Stimulated activated CD4-positive, alpha-beta T cell treated with anti-CD3 and anti-CD28 coated beads, Interleukin-4, amount 100 ng/mL, for 4 hours (primary cell): ENCODE measurements at places on chromosomes 7 and 10.

GRCh38 chr7:20152511-20152910 lies 64.7 kb downstream of the MACC1 start:
- DNase-seq: no peak

GRCh38 chr10:43731486-43731885 lies 82.8 kb upstream of the ZNF32 start:
- no peak for DNase-seq

DNA sequence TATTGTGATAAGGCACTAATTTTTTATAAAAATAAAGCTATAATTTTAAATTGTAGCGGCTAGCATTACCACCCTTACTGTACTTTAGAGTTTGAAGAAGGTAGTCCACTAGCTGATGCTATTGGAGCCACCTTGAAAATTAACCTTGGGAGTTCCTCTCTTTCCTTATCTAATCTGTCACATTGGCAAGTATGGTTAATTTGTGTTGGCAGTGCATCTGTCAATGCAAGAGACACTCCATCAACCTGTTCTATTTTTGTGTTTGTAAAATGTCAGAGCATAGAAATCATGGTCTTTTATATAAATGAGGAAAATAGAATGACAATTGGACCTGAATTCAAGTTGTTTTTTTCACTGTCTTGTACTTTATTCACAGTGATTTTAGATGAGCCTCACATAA lies 20.5 kb downstream of the GLCCI1 start:
- no peak for DNase-seq

- DNase-seq: no peak
These were observed 48.5 kb upstream of the FGL2 start for GRCh38 chr7:77248154-77248553.

- DNase-seq: peak; percentile 2
These were observed 208.3 kb downstream of the JAZF1 start for GRCh38 chr7:27972276-27972675.

DNA sequence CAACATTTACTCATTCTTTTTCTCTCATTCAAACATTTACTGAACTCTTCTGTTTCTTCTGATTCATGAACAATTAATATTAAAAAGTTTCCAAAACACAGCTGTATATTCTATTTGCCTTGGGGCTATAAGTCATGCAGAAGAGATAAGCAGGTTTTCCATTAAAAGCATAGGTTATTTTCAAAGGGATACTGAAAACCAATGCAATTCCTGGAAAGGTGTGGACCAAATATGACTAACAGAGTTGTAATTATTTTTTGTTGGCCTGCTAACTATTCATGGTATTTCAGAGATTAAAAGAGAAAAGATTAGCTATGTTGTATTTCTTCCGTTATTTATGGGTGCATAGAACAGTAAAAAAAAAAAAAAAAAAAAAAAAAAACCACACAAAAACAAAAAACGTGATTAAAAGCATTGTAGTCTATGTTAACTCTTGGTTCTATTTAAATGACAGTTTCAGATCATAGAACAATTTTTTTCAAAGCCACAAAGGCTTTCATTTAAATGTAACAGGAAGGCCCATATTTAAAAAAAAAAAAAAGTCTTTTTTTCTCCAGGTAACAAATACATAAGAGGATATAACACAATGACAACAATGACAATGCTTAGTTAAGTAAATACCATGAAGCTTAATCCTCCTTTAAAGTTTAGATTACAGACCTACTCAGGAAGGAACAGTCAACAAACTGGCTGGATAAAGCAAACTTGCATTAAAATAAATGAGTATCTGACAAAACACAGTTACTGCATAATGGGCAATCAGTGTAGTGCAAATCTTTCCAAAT lies 1042.9 kb downstream of the GATA3 start:
- DNase-seq: no peak

GRCh38 chr7:69213878-69214277 lies 384.4 kb upstream of the AUTS2 start:
- DNase-seq: no peak

GRCh38 chr10:131363416-131363815 lies 51.9 kb upstream of the TCERG1L start:
- no peak for DNase-seq

GRCh38 chr10:43760514-43760913 lies 111.8 kb upstream of the ZNF32 start:
- DNase-seq: no peak

DNA sequence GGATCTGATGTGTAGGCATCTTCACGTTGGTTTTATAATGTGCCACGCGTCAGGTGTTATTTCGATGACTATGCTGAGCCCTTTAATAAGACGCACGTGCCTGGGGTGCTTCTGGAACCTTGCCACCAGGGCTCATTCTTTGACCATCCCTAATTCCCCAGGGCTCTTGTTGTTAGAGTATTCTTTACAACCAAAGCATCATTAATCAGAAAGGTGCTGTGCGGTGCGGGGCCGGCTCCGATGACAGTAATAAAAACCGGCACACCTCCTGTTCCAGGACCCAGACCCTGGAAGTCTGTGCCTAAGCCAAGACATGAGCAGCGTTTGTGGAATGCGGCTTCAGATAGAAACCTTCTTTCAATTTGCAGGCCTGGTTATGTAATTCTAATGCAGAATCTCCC lies 58.4 kb downstream of the MGMT start:
- DNase-seq: no peak

GRCh38 chr10:2826675-2827074 lies 240.7 kb upstream of the PFKP start:
- no peak for DNase-seq

- no peak for DNase-seq
These were observed 16.4 kb downstream of the ARL4A start for GRCh38 chr7:12703881-12704280.

DNA sequence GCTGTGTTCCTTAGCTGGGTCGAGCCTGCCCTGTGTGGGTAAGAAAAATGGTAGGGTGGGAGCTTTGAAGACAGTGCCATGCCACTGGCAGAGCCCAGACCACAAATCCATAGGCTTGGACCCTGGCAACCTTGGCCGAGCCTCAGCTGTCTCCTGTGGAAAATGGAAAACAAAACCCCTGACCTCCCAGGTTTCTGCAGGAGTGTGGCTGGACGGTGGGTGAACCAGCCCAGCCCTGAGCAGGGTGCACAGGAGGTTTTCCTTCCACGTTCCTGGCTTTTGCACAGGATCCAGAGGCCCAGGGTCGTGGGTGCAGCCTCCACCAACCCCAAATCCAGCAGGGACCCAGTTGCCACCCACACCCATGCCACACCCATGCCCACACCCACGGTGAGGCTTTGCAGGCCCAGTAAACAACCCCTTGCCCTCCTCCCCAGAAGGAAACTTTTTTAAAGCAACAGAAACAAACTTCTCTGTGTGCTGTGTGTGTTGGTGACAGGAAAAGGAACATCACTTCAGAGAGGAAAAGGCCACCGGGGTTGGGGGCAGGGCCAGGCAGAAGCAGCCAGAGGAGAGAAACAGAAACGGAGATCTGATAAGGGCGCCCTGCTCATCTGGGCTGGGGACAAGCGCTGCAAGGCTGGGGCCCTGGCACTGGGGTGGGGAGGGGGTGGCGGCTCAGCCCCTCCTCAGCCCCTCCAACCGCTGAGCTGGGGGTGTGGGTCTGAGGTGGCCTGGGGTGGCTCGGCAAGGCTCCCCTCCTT lies 20.7 kb upstream of the ZMIZ1 start:
- peak; percentile 30 for DNase-seq

- DNase-seq: no peak
These were observed 133.7 kb upstream of the NAMPT start for GRCh38 chr7:106418526-106418925.

DNA sequence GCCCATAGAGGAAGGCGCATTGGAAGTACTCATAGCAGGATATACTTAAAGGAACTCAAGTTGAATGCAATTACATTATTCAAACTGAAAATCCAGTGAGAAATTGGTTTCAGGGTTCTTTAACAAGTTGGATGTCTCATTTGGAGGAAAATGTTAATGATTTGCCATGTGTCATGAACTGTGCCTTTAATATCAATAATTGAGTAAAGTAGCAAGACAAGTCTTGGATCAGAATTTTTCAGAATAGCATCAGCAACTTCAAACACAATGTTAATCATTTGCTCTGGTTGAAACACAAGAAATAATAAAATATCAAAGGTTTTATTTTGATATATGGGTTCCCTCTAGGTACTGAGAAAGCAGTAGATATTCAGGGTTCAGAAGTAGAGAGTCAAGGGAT lies 24.5 kb upstream of the POU6F2 start:
- no peak for DNase-seq

DNA sequence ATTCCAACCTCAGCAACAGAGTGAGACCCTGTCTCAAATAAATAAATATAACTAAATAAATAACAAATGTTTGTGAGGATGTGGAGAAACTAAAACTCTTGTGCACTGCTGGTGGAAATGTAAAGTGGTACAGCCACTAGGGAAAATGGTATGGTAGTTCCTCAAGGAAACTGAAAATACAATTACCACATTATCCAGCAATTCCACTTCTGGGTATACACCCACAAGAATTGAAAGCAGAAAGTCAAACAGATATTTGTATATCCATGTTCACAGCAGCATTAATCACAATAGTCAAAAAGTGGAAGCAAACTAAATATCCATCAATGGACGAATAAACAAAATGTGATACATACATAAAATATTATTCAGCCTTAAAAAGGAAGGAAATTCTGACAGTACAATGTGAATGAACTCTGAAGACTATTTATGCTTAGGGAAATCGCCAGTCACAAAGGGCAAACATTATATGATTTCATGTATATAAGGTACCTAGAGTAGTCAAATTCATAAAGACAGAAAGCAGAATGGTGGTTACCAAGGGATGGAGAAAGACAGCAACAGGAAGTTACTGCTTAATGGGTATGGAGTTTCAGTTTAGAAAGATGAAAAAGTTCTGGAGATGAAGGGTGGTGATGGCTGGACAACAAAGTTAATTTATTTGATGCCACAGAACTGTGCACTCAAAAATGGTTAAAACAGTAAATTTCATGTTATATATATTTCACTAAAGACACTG lies 9.8 kb downstream of the ARHGAP12 start:
- DNase-seq: no peak

- DNase-seq: no peak
These were observed 233.6 kb upstream of the CCDC6 start for GRCh38 chr10:60139798-60140566.

DNA sequence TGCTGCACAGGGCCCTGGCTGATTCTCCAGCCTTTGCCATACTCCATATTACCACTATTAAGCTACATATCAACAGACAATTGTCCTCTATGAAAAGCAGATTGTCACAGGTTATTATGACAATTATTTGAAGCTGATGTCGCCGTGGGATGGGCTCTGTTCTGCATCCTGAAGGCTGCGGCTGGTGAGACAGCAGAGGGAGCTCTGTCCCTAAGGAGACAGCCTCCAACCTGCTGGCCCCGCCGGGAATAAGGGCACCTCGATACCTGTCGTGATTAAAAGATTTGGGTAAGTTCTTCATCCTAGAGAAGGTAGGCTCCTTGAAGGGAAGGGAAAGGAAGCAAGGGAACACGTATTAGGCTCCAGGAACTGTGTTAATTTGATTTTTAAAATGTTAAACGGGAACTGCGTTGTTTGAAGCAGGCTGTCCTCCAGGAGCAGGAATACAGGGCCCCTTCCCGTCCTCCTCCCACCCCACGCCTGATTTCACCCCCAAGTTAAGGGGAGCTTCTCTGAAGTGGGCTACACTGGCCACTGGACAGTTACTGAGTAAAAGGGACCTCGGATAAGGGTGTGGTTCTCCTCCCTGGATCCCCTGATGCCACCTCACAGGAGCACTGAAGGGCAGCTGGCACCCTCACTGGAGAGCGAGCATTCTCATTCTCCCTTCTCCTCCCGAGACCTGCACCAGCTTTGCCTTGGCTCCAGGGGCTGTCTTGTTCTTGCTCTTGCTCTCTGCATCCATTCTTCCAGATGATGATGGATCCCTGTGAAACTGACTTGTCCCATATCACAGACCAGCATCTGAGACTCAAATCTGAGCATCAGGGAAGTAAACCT lies 11.8 kb upstream of the TIAL1 start:
- DNase-seq: peak; percentile 22

- DNase-seq: no peak
These were observed 127.6 kb upstream of the CXCL12 start for GRCh38 chr10:44512431-44513022.

- DNase-seq: no peak
These were observed 77.8 kb upstream of the LRRC17 start for GRCh38 chr7:102834999-102835398.

DNA sequence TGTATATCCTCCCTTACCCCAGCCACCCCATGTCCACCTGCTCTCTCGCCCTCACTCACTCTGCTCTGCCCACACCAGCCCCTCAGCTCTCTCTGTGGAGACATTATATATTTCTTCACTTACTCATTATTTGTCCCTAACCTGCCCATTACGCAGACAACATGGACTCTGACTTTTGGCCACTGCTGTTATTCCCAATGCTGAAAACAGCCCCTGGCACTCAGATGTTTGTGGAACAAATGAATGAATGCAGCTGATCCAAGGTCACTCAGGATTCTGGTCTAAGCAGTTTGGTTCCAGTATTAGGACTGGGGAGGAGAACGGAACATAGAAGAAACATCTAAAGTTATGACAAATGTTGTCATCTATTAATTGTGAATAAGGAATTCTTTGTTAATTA lies 26.7 kb downstream of the GNA12 start:
- no peak for DNase-seq

GRCh38 chr7:104998040-104998752 lies 15.8 kb upstream of the KMT2E start:
- no peak for DNase-seq

- no peak for DNase-seq
These were observed 148.6 kb downstream of the NRCAM start for GRCh38 chr7:108307595-108307994.

GRCh38 chr7:152073352-152073751 lies 47.9 kb downstream of the GALNT11 start:
- DNase-seq: no peak
